ENCODE measurements at places on chromosomes 11 and 22.

GRCh38 chr11:121039971-121040613, 16.2 kb downstream of the TBCEL start:
- no peak overlapping the region for H3K27ac ChIP-seq
- DNase-seq = no peak
- no peaks in the 10 kb centered on the region for H3K27me3 ChIP-seq

GRCh38 chr22:29316141-29316828, 788 bp upstream of the RASL10A start:
- H3K4me1 ChIP-seq = peaks cover 11% of the 10 kb centered on the region
- no peak overlapping the region for H3K27ac ChIP-seq
- no peaks in the 10 kb centered on the region for H3K36me3 ChIP-seq
- no peak overlapping the region for H3K4me3 ChIP-seq

GRCh38 chr11:109426442-109427240, 4.7 kb downstream of the C11orf87 start:
- no peaks in the 10 kb centered on the region for H3K4me1 ChIP-seq
- H3K27ac ChIP-seq = no peak overlapping the region
- H3K4me3 ChIP-seq = no peak overlapping the region
- DNase-seq = no peak
- H3K27me3 ChIP-seq = peaks cover 7% of the 10 kb centered on the region

- no peak overlapping the region for H3K4me3 ChIP-seq
- no peaks in the 10 kb centered on the region for H3K36me3 ChIP-seq
- peaks cover 6% of the 10 kb centered on the region for H3K27me3 ChIP-seq
- peak; percentile 25 for DNase-seq
- no peaks in the 10 kb centered on the region for H3K4me1 ChIP-seq
- H3K27ac ChIP-seq = no peak overlapping the region
Observed at GRCh38 chr11:32172848-32173834, 82.3 kb downstream of the RCN1 start.

GRCh38 chr22:47125603-47126002, 363.2 kb downstream of the TBC1D22A start:
- H3K27ac ChIP-seq = peak overlapping the region; percentile 16
- H3K4me1 ChIP-seq = peaks cover 8% of the 10 kb centered on the region
- peaks cover 1% of the 10 kb centered on the region for H3K27me3 ChIP-seq
- no peaks in the 10 kb centered on the region for H3K36me3 ChIP-seq
- no peak for DNase-seq
- no peak overlapping the region for H3K4me3 ChIP-seq

DNA sequence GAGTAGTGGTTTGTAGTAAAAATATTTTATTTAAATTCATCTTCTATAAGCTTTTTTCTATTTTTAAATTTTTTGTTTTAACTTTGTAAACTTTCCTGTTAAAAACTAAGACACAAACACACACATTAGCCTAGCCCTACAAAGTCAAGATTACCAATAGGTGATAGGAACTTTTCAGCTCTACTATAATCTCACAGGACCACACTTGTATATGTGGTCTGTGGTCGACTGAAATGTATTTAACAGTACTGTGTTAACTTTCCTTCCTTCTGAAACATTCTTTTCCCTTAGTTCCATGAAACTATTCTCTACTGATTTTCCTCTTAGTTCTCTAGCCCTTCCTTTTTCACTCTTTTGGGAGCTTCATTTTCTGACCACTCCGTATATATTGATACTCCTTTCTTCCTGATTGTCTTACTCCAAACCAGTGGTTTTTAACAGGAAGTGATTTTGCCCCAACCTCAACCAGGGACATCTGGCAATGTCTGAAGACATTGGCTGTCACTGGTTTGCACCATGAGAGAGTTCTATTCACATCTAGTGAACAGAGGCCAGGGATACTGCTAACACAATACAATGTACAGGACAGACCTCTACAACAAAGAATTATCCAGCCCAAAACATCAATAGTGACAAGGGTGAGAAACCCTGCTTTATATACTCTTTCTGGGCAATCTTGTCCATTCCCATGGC, 8.8 kb downstream of the ZW10 start:
- H3K4me3 ChIP-seq = no peak overlapping the region
- peak overlapping the region; percentile 53 for H3K27ac ChIP-seq
- peak; percentile 0 for DNase-seq
- H3K27me3 ChIP-seq = no peaks in the 10 kb centered on the region
- H3K4me1 ChIP-seq = peaks cover 32% of the 10 kb centered on the region

GRCh38 chr11:112175599-112175952, 264 bp downstream of the BCO2 start:
- no peaks in the 10 kb centered on the region for H3K36me3 ChIP-seq
- H3K27ac ChIP-seq = peak overlapping the region; percentile 47
- H3K27me3 ChIP-seq = peaks cover 2% of the 10 kb centered on the region
- DNase-seq = no peak
- peak overlapping the region; percentile 50 for H3K4me3 ChIP-seq

- H3K27ac ChIP-seq = no peak overlapping the region
- peaks cover 19% of the 10 kb centered on the region for H3K27me3 ChIP-seq
- no peaks in the 10 kb centered on the region for H3K4me1 ChIP-seq
- no peak for DNase-seq
Observed at GRCh38 chr11:127962416-127962815, 624.9 kb downstream of the ETS1 start.

DNA sequence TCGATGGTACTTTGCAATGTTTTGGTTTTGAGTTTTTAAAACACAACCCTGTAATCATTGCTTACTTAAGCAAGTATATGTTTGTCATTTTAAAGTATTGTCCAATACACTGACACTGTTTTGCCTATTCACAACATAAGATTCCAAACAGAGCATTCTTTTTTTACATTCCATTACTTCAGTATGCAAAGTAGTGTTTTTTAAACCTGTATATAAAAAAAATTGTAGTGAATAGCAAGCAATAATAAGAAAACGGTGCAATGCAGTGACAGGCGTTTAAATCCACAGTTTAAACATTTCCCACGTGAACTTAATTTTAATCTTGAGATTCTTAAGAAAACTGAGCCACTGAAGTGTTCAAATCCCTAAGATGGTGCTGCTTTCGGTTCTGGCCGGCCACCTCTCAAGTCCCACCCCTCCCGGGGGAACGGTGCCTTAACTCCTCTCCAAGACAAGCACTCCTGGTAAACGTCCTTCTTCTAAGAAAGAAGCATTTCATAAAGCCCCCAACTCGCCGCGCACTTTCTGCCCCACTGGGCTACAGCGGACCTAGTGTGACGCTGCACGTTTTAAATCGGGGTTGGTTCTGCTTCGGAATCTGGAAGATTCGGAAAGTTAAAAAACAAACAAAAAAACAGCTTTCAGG, 2.9 kb downstream of the PGR start:
- H3K27me3 ChIP-seq = peaks cover 4% of the 10 kb centered on the region
- H3K4me1 ChIP-seq = no peaks in the 10 kb centered on the region
- DNase-seq = no peak

DNA sequence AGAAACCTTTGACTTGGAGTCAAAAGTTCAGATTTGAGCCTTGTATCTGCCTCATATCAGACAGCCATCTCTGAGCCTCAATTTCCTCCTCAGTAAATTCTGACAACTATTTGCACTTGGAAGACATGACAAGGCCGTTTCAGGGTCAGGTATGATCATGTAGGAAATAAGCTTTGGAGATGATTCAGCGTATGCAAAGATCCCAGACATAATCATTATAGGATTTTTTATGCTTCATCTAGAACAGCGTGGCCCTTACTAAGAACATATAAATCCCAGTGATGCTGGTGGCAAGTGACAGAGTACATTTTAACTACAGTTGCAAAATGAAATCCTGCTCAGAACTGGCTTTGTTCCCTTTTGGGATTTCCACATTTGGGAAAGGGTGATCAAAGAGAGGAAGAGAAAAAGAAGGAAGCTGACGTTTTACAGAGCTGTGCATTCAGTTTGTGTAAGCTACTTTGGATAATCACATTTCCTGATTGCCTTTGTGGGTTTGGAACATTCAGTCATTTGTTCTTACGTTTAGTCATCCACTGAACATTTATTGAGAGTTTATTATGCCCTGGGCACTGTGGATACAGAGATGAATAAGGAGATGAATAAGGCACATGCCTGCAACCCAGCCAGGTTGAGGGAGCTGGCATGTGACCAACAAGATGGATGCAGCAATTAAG, 81.9 kb upstream of the HEPHL1 start:
- no peak overlapping the region for H3K4me3 ChIP-seq
- no peak for DNase-seq
- no peak overlapping the region for H3K27ac ChIP-seq
- no peaks in the 10 kb centered on the region for H3K4me1 ChIP-seq

GRCh38 chr22:26589845-26590736, at the start of gene TPST2:
Gene TPST2 (minus strand): TSS chr22:26590132. CDS start chr22:26541630, 48,502 bp downstream.
- peak; percentile 76 for DNase-seq
- H3K4me3 ChIP-seq = peak within 1 kb of the TSS; percentile 96
- peak within 1 kb of the TSS; percentile 97 for H3K27ac ChIP-seq
- H3K27me3 ChIP-seq = peaks cover 5% of the 10 kb centered on the region

DNA sequence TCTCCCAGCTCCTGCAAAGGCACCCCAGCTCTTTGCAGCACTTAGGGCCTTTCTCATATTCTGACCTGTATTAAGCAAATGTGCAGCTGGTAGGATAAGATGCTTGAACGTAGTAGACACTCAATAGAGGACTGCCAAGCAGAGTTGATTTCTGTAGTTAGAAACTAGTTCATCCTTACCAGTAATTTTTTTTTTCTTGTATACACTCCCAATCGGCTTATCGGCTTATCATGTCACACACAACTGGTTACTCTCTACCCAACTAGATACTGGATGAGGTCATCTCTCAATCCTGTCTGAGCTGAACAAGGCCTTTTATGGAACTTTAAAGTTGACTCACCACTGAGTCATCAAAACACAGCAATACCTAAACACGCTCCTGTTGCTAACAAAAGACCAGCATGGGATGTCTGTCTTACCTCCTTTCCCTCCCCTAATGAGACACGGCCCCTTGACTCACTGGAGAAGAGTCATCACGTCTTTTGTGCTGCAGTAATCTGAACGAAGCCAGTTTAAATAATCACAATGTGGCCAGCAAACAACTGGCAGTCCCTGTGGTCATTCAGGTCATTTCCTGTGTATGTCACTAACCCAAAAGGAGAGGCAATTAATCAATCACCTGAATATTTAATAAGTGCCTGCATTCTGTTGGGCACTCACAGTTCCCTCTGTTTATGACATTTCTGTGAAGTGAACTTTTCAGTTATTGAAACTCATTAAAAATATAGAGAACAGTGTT, 7.5 kb upstream of the WEE1 start:
- H3K27me3 ChIP-seq = no peaks in the 10 kb centered on the region
- peaks cover 25% of the 10 kb centered on the region for H3K36me3 ChIP-seq
- no peak overlapping the region for H3K4me3 ChIP-seq
- no peak overlapping the region for H3K27ac ChIP-seq

DNA sequence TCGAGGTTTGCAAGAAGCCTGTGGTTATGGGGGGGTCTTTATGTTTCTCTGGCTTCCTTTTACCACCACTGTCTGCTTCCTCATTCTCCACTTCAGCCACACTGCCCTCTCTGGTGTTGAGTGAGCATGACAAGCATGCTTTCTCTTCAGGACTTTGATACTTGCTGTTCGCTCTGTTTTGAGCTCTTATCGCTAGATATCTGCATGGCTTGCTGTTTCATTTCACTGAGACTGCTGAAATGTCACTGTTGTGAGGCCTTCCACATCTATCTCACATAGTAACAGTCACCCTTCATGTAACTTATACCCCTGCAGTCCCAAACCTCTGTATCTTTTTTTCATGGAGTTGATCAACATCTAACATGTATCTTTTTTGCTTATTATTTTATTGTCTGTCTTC, 59.8 kb downstream of the TMEM135 start:
- peaks cover 8% of the 10 kb centered on the region for H3K4me1 ChIP-seq
- H3K27me3 ChIP-seq = no peaks in the 10 kb centered on the region
- H3K36me3 ChIP-seq = peaks cover 22% of the 10 kb centered on the region

Measured in immature natural killer cell (primary cell).